ENCODE measurements at places on chromosomes 11 and 22. TPM values are rescaled to one million over a fixed set of nuclear protein-coding genes. Genes with fewer than 3 reads are reported as not detected.

GRCh38 chr11:70671083-70671482 is 272.8 kb downstream of the CTTN start:
- peaks cover 8% of the 10 kb centered on the region for H3K27me3 ChIP-seq
- H3K4me3 ChIP-seq, result no peak overlapping the region
- DNase-seq, result no peak
- no peaks in the 10 kb centered on the region for H3K4me1 ChIP-seq
- no peaks in the 10 kb centered on the region for H3K36me3 ChIP-seq

DNA sequence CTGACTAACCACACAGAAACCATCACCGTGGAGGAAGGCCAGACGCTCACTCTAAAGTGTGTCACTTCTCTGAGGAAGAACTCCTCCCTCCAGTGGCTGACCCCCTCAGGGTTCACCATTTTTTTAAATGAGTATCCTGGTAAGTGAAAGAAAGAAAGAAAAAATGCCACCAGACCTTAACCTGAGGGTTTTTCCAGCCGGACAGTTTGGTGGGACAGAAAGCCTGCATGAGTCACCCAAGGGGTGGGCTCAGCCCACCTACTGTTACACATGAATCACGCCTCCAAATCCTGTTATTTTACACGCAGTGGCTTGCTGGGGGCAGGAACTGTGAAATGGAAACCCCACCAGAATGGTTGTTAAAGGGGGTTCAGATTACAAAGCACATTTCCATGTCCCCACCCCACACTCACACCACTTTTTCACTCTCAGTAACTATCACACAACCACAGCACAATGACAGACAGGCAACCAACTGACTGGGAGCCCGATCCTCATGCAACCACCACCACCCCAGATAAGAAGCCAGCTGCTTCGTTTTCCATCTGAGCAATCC is 11.9 kb downstream of the CRTAM start:
- H3K4me3 ChIP-seq, result peak overlapping the region; percentile 61
- no peaks in the 10 kb centered on the region for H3K27me3 ChIP-seq

DNA sequence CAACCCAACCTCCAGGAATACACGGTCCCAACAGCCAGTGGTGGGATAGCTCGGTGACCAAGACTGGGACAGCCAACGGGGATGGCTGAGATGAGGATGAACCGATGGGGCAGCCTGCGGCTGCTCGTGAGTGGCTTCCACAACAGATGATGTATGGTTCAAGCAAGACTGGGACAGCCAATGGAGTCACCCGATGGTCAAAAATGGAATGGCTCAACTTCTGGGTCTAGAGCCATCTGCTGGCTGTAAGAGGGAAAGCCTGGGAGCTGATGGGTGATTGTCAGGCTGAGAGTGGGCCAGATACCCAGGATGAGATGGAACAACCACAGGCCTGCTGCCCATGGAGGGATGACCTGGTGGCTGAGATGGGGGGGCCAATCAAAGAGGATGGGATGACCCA is 35.5 kb downstream of the SYT7 start:
- no peak overlapping the region for H3K4me3 ChIP-seq
- no peak for DNase-seq
- no peaks in the 10 kb centered on the region for H3K4me1 ChIP-seq
- H3K27ac ChIP-seq, result no peak overlapping the region

DNA sequence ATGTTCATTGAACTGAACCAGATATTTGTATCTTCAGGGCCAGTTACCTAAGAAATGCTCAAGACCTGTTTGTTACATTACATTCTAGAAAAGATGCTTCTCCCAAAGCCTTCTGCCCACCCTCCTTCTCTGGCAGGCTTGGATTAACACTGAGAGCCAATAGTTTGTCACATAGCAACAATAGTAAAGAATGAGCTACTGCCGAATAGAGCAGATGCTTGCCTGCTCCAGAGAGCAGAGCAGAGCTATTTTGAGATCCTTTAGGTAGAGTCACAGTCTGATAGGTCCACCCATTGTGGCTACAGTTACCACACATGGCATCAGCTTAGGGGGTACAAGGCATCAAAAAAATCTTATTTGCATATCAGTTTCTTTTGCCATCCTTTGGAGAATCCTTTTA is 13.5 kb upstream of the EP300 start:
- no peak for DNase-seq
- no peaks in the 10 kb centered on the region for H3K4me1 ChIP-seq
- no peak overlapping the region for H3K4me3 ChIP-seq
- H3K27ac ChIP-seq, result no peak overlapping the region
- no peaks in the 10 kb centered on the region for H3K27me3 ChIP-seq

- peaks cover 12% of the 10 kb centered on the region for H3K4me1 ChIP-seq
- H3K27ac ChIP-seq, result no peak overlapping the region
These were observed 29.2 kb downstream of the CPT1A start for GRCh38 chr11:68812526-68812925.

DNA sequence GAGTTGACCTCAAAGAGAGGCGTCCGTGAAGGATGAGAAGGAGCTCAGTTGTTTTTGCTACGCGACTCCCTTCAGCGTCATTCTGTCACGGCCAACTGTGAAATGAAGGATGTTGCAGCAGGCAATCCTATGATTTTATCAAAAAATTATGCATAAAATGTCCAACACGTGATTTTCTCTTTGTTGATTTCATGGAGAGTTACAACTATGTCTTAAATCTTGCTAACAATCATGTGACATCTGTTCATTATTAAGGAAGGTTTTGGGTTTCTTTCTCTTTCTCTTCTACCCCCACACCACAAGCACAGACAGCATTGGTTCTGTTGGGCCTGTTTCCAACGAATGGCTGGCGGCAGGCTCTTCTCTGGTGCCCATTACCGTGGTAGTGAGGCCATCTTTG is 3.7 kb downstream of the KRTAP5-4 start:
- H3K4me1 ChIP-seq, result peaks cover 6% of the 10 kb centered on the region
- no peak overlapping the region for H3K27ac ChIP-seq
- no peak for DNase-seq
- H3K27me3 ChIP-seq, result peaks cover 23% of the 10 kb centered on the region

- peaks cover 28% of the 10 kb centered on the region for H3K4me1 ChIP-seq
- no peak overlapping the region for H3K4me3 ChIP-seq
- no peaks in the 10 kb centered on the region for H3K36me3 ChIP-seq
- DNase-seq, result peak; percentile 86
- H3K27ac ChIP-seq, result no peak overlapping the region
- peaks cover 2% of the 10 kb centered on the region for H3K27me3 ChIP-seq
These were observed 10.4 kb upstream of the SLCO2B1 start for GRCh38 chr11:75140269-75141138.

DNA sequence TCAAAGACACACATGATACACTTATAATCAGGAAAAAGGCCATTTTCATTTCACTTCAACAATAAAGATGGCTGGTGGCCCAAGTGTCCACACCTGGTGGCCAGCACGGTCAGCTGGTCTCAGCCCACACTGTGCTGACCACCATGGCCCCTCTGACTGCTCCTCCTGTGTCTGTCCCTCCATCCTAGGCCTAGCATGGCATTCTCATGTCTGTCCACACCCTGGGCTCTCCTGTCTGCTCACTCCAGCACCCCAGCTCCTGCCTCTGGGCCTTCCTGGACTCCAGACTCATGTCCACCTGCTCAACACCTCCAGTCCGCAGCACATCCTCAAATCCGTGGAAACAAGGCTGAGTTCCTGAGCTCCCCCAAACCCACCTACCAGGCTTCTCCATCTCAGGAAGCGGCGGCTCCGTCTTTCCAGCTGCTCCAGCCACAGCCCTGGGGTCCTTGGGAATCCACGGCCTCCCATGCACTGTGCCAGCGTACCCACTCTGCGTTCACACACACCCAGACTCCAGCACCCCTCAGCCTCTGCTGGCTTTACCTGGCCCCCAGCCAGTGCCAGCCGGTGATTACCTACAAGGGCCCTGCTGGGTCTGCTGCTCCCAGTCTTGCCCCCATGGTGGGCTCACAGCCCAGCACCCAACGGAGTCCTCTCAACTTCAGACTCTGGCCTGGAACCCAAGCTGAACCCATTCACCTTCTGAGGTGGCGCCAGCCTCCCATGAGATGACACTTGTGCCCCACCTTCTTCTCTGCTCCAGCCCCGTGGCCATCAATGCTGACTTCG is 13.9 kb downstream of the SIRT3 start:
- H3K36me3 ChIP-seq, result peaks cover 8% of the 10 kb centered on the region
- no peak overlapping the region for H3K4me3 ChIP-seq
- H3K27me3 ChIP-seq, result no peaks in the 10 kb centered on the region
- no peak overlapping the region for H3K27ac ChIP-seq
- DNase-seq, result no peak

DNA sequence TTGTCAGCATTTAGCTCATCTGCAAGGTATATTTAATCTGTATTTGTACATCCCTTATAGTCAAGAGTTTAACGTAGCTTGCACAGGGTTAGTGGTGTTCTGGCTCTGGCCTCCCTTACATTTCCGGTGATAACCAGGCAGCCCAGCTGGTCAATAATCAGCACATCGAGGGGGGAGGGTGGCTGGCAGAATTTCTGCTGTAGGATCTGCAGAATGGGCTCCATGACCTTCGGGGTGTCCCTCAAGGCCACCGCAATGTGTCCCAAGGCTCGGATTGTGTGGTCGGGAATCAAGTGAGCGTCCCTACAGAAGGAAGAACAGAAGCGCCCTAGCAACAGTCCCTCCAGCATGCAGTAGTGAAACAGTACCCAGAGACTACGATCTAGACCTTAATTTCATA is 25.1 kb downstream of the SERPIND1 start:
- H3K4me3 ChIP-seq, result no peak overlapping the region
- no peak for DNase-seq

- H3K36me3 ChIP-seq, result peaks cover 7% of the 10 kb centered on the region
- H3K4me3 ChIP-seq, result peak overlapping the region; percentile 81
- no peaks in the 10 kb centered on the region for H3K27me3 ChIP-seq
- peak overlapping the region; percentile 99 for H3K27ac ChIP-seq
These were observed 12.8 kb downstream of the BCL9L start for GRCh38 chr11:118912742-118913410.

DNA sequence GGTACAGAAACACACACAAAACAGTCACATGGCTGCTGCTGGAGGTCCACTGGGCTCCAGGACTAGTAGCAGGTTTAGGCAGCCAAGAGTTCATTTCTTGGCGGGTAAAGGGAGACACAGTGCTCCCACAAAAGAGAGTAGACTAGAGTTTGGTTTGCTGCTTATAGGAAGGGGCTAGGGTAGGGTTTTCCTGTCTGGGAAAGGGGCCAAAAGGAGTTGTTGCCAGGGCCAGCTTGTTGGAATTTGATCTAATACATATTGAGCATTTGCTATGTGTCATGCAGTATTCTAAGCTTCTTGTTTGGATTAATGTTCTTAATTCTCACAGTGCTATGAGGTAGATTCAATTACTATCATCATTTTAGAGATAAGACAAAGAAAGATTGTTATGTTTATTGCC is 195.1 kb upstream of the PLET1 start:
- H3K27ac ChIP-seq, result no peak overlapping the region
- peaks cover 2% of the 10 kb centered on the region for H3K27me3 ChIP-seq
- no peak overlapping the region for H3K4me3 ChIP-seq

- no peak overlapping the region for H3K27ac ChIP-seq
- DNase-seq, result no peak
- H3K27me3 ChIP-seq, result peaks cover 1% of the 10 kb centered on the region
- H3K4me1 ChIP-seq, result no peaks in the 10 kb centered on the region
- H3K4me3 ChIP-seq, result no peak overlapping the region
- H3K36me3 ChIP-seq, result no peaks in the 10 kb centered on the region
These were observed 11.8 kb downstream of the PRAME start for GRCh38 chr22:22547226-22547625.

DNA sequence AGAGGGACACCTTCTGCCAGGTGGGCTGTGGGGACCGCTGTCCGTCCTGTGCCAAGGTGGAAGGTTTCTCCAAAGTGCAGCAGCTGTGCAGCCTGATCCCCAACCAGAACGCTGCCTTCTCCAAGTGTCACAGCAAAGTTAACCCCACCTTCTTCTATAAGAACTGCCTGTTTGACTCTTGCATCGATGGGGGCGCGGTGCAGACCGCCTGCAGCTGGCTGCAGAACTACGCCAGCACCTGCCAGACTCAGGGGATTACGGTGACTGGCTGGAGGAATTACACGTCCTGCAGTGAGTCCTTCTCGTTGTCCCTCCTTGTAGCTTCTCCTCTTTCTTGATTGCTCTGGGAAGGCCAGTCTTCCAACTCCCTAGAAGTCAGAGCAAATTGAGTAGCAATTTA is 44.8 kb downstream of the TECTA start:
- H3K4me1 ChIP-seq, result no peaks in the 10 kb centered on the region
- DNase-seq, result no peak
- H3K36me3 ChIP-seq, result no peaks in the 10 kb centered on the region
- H3K4me3 ChIP-seq, result no peak overlapping the region

DNA sequence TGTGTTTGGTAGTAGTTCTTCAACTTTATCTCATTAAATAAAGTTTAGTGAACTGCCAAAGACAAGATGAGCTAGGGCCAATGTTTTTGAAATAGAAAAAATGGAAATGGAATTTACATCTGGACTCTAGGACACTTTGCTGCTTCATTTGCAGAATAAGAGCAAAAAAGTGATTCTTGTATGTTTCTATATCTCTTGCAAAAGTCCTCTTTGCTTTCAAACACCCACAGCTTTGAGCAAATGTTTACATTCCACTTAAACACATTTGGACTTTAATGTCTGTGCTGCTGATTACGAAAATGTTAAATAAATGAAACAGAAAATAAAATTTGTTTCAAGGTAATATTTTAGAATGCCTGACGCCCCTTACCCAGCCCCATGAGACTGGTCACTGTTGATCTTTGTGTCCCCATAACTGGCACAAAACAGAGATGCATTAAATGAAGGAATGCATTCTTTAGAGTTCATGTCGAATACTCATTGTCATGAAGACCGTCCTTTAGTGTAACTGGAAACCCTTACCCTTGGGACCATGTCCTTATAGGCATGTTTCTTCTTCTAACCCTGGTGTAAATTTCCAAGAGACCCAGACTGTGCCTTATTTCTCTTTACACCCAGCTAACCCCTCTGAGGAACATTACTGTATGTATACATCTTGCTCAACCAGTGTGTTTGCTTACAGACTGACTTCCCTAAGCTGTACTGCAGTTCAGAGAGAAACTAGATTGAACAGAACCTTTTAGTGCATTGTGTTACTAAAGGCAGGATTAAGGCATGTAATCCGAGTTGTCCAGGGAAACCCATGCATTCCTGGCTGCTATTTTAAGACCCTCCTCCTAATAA is 199.7 kb downstream of the NAV2 start:
- no peak overlapping the region for H3K27ac ChIP-seq
- no peak for DNase-seq
- no peaks in the 10 kb centered on the region for H3K27me3 ChIP-seq
- H3K36me3 ChIP-seq, result no peaks in the 10 kb centered on the region
- H3K4me1 ChIP-seq, result no peaks in the 10 kb centered on the region

- DNase-seq, result no peak
- no peaks in the 10 kb centered on the region for H3K4me1 ChIP-seq
- peaks cover 26% of the 10 kb centered on the region for H3K27me3 ChIP-seq
- H3K4me3 ChIP-seq, result no peak overlapping the region
- H3K36me3 ChIP-seq, result no peaks in the 10 kb centered on the region
- no peak overlapping the region for H3K27ac ChIP-seq
These were observed 45.2 kb upstream of the TBCEL start for GRCh38 chr11:120978701-120979100.

- no peaks in the 10 kb centered on the region for H3K36me3 ChIP-seq
- H3K27me3 ChIP-seq, result peaks cover 4% of the 10 kb centered on the region
- no peaks in the 10 kb centered on the region for H3K4me1 ChIP-seq
- no peak overlapping the region for H3K4me3 ChIP-seq
- no peak for DNase-seq
These were observed 224.6 kb downstream of the INSC start for GRCh38 chr11:15339302-15339701.

Gene PIWIL4
- total RNA-seq, result 0.50 TPM

Gene SIPA1
- total RNA-seq, result 172 TPM

Gene MFRP
- not detected for total RNA-seq

Gene UPK3A
- not detected for total RNA-seq

Gene FAM180B
- total RNA-seq, result not detected

Gene USP2
- total RNA-seq, result 0.96 TPM

Gene ADM2
- total RNA-seq, result 5.5 TPM

Gene DLG2
- total RNA-seq, result 2.6 TPM

Gene GRM5
- not detected for total RNA-seq

All from activated CD8-positive, alpha-beta T cell treated with anti-CD3 and anti-CD28 coated beads for 36 hours (primary cell).